ENCODE measurements at places on chromosomes 6 and 20. TPM values are rescaled to one million over a fixed set of nuclear protein-coding genes. Genes with fewer than 3 reads are reported as not detected.

Gene SCAF8
- 10.1 TPM for polyA plus RNA-seq

Gene HLA-G
- not detected for polyA plus RNA-seq

Gene IPCEF1
- 2.1 TPM for polyA plus RNA-seq

Gene NRSN1
- polyA plus RNA-seq = not detected

Gene SYTL3
- 2.9 TPM for polyA plus RNA-seq

Gene SPATA2
- polyA plus RNA-seq = 15.1 TPM

Gene HSPA1L
- 1.3 TPM for polyA plus RNA-seq
